ENCODE measurements at places on chromosomes 2 and 18.

DNA sequence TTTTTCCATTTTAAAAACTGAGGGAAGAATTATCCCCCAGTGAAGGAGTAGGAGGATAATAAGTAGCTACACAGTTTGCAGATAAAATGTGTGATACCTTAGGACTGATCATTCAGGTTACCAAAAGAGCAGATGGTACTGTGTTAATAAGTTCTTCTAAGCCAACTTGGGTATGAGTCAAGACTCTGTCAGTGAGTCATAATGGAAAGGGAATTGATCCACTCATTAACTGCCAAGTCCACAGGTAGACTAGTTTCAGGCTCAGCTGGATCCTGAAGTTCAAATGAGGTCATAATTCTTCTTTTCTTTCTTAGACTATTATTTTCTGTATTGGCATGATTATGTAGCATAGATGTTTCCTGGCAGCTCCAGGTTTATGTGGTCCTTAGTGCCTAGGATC, 142.4 kb upstream of the ALPP start:
- DNase-seq: no peak

- DNase-seq: no peak
Observed at GRCh38 chr2:105144152-105144940, 97.2 kb upstream of the GPR45 start.

GRCh38 chr2:97661927-97662326, 1.9 kb downstream of the ACTR1B start:
- no peak for DNase-seq

DNA sequence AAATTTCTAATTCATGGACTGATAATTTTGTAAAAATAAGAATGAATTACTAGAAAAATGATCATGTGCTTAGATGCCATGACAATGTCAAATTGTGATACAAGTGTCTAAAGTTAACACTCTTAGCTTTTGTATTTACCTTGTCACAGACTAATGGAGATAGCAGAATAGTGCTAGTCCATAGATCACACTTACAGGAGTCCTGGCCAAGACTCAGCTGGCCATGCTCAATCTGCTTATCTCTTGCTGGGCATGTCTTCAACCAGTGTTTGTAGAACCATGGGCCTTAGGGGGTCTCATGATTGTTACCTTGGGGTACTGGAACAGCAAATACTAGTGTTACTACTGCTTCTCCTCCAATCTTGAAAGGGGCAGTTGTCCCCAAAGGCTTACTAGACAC, 44.0 kb downstream of the TET3 start:
- DNase-seq: no peak

- DNase-seq: no peak
Observed at GRCh38 chr2:166230024-166230723, 102.4 kb upstream of the SCN1A start.

DNA sequence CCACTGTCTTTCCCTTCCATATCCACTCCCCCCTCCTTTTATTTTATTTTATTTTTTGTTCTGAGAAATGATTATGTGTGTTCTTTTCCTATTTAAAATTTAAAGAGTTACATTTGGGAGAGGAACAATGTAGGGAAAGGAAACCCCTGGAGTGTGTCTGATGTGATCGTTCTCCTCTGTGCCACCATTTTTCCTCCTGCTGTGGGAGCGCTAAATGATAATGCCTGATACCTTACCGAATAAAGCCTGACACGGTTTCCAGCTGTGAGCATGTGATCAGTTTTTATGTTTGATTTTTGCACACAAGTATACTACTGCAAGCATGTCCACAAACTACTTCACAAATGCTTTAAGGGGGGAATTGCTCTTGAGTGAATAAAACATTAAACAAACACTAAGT, 317.8 kb upstream of the FANCL start:
- no peak for DNase-seq

GRCh38 chr2:196677404-196677803, 37.9 kb downstream of the CCDC150 start:
- DNase-seq: no peak
